ENCODE measurements at places on chromosomes 6 and 20.

DNA sequence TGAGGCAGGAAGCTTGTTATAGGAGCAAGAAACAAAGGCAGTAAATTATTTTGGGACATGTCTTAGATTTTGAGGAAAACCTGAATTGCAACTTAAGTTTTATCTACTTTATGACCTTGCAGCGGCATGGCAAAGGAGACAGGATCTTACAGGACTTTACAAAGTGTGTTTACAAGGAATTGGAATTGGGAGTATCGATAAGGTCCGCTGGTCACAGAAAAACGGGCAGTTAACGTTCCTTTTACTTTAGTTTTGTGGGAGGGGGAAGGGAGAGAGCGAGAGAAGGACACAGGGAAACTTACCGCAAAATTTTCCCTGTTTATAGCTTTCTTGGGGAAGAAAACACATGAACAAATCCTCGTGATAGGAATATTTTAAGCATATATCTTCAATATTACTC, 1607.2 kb downstream of the GRIK2 start:
- DNase-seq: no peak

GRCh38 chr6:161169035-161169434, 104.8 kb downstream of the AGPAT4 start:
- DNase-seq: no peak

DNA sequence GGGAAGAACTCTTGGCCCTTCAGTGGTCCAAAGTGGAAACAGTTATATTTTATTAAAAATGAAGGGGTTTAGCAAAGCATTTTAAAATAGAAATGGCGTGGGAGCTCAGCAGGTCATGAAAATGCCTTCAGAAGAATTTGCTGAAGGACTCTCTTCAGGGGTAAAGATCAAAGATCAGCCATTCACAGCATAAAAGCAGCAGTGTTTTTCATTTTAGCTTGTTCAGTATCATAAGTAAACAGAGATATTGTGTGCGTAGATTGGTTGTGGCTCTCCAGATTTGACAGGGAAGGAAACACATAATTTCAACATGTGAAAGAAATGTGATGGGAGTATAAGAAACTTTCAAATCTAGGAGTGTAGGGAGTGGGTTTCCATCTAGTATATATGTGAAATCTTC, 519.2 kb upstream of the MAP3K7 start:
- no peak for DNase-seq

DNA sequence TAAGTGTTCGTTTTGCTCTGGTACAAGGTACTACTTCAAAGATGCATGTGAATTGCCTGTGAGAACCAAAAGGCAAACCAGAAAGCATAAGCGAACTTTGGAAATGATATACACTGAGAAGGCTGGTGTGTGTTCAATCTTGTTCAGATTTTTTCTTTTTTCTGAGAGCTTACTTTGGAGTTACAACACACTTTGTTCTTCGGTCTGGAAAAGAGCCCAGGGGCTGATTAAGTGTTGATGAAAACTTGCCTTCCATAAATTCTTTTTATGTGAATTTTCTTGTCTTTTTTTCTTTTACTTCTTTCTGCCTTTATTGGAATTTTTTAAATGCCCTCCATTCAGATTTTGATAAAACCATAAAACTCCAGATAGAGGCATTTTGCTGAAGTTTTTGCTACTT, 395.1 kb upstream of the SASH1 start:
- no peak for DNase-seq

- no peak for DNase-seq
Observed at GRCh38 chr6:166025149-166025898, 142.3 kb downstream of the TBXT start.

DNA sequence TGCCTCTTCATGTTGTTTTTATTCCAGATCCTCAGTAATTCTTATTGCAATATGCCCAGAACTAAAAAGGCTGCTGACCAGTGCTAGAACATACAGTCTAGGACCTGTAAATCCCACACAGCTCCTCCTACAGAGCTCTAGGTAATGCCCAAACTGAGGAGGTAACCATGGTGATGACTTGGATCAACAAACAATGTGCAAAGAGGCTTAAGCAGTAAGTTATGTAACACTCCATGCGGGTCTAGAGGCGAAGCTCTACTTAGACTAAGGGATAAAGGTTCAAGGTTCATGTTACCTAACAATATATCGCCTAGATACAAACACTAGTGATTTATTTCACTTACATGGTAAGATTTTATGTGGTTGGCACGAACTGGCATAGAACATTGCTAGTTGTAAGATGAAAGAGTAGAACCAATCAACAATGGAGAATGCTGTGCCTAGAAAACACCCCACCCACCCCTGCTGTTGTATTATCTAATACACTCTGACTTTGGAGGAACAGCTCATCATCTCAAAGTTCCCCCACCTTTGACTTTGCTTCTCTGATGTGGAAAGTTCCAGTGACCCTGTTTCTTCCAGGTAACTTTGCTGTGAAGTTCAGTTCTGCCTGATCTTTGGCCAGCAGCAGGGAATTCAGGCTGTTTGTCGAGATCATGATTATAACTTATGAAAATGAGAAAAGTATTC, 242.4 kb downstream of the ALDH8A1 start:
- DNase-seq: peak; percentile 97

GRCh38 chr20:16821211-16822089, 73.3 kb downstream of the OTOR start:
- no peak for DNase-seq

DNA sequence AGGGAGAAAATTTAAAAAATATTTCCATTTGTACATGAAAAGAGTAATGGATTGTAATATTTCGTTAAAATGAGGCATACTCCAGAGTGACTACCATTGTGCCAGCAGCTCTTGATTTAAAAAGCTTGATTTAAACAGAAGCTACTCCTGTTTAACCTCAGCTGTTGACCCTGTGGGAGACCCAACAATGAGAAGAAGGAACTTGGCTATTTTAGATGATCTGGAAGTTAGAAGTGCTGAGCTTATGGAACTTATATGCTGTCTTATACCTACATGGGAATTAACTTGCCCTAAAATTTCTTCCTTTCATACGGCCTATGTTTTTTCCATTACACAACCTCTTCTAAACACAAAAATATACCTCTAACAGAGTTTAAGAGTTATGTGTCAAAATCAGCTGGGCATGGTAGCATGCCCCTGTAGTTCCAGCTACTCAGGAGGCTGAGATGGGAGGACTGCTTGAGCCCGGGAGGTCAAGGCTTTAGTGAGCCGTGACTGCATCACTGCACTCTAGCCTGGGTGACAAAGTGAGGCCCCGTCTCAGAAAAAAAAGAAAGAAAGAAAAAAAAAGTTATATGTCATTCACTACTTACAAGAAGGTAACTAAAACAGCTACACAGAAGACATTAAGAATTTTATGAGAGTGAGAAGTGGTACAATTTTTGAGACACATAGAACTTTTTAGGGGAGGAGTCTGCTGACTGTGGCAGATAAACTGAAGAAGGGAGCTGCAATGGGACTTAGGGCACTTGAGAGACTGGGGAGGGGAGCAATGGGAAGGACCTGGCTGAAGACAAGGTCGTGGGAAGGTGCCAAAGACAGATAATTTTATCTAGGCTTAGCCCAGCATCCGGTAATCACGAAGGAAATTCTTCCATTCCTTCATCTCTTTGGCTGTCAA, 139.9 kb downstream of the MYB start:
- no peak for DNase-seq

- DNase-seq: no peak
Observed at GRCh38 chr6:24865161-24865560, 66.4 kb upstream of the ARMH2 start.

DNA sequence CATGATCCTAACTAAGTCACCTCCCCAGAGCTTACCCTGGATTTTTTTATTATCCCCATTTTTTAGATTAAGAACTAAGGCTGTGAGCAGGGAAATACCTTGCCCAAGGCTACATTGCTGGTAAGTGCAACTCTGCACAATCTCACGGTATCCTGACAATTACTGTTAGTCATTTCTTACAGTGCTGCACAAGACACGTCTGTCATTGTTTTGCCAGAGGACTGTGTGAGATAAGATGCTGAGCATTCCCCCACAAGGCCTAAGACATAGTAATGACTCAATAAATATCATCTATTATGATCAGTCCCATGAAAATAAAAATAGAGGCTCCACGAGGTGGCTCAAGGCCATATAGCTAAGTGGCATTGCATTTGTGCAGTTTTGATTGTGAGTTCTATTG, 21.0 kb downstream of the PFDN4 start:
- no peak for DNase-seq

- no peak for DNase-seq
Observed at GRCh38 chr6:131469130-131469529, 103.9 kb upstream of the ARG1 start.

- no peak for DNase-seq
Observed at GRCh38 chr6:111096246-111096645, 8.9 kb downstream of the SLC16A10 start.

DNA sequence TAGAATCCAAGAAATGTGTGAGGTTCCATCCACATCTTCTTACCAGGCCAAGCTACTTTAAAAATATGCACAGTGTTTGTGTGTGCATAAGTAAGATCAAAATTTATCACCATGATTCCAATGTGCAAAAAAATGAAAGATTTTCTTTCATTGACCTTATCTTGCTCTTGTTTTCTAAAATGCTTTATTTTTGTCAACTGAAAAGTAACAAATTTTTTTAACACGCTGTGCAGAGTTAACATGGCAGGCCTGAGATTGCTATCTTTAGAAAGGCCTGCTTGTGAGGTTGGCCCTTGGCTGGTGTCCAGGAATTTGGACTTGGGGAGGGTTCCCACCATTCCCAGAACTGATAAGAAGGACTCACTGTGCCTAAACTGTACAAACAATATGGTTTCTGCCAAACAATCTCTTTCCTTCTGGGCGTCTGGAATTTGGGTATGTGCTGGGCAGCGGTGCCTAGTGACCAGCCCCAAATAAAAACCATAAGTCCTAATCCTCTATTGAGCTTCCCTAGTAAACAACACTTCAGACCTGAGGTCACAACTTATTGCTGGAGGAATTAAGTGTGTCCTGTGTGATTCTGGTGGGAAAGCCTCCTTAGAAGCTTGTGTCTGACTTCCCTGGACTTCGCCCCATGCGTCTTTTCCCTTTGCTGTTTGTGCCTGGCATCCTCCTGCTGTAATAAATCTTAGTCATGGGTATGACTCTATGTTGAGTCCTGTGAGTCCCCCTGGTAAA, 19.8 kb upstream of the MYLIP start:
- peak; percentile 84 for DNase-seq

DNA sequence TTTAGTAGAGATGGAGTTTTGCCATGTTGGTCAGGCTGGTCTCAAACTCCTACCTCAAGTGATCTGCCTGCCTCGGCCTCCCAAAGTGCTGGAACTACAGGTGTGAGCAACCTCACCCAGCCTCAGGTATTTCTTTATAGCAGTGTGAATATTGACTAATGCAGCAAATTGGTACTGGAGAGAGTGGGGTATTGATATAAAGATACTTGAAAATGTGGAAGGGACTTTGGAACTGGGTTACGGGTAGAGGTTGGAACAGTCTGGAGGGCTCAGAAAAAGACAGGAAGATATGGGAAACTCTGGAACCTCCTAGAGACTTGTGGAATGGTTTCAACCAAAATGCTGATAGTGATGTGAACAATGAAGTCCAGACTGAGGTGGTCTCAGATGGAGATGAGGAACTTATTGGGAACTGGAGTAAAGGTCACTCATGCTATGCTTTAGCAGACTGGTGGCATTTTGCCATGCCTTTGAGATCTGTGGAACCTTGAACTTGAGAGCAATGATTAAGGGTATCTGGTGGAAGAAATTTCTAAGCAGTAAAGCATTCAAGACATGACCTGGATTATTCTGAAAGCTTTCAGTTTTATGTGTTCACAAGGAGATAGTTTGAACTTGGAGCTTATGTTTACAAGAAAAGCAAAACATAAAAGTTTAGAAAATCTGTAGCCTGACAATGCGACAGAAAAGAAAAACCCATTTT, 127.2 kb downstream of the DTNBP1 start:
- no peak for DNase-seq

GRCh38 chr6:170187669-170188566, 103.0 kb downstream of the DLL1 start:
- DNase-seq: no peak

DNA sequence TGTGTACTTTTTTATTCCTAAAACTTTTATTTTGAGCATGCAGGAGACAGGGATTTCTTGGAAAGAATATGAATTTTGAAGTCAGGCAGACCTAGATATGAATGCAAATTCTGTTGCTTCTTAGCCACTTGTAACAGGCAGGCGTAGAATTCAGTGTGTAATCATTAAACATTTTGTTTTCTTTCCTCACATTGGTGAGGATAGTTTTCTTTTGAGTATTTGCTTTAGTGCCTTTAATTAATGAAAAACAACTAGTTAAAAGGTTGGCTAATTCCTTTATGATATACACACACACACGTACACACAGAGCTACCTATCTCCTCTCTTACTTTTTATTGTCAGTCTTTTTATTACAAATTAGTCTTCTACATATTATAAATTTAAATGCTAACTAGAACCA, 342.3 kb downstream of the CDKAL1 start:
- DNase-seq: no peak

- no peak for DNase-seq
Observed at GRCh38 chr6:26576929-26577719, 19.6 kb upstream of the ABT1 start.

GRCh38 chr6:27617046-27617687, 144.3 kb upstream of the ZNF184 start:
- DNase-seq: no peak

DNA sequence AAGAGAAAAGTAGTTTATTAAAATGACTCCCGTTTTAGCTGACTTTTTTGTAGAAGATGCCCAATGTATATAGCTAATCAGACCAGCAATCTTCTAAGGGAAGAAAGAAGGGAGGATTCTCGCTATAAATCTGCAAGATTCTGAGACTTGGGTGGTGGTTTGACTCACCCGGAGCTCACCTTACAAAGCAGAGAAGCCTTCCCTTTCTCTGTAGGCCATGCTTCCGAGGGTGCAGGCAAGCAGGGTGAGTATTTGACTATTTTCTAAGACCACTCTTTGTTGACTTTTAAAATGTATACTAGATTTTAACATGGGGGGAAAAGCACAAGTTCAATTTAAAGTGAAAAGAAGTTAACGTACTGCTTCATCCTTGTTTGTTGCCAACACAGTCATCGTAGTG, 2.7 kb downstream of the OLIG3 start:
- DNase-seq: no peak

- no peak for DNase-seq
Observed at GRCh38 chr20:47220161-47220582, 136.3 kb downstream of the ZMYND8 start.

DNA sequence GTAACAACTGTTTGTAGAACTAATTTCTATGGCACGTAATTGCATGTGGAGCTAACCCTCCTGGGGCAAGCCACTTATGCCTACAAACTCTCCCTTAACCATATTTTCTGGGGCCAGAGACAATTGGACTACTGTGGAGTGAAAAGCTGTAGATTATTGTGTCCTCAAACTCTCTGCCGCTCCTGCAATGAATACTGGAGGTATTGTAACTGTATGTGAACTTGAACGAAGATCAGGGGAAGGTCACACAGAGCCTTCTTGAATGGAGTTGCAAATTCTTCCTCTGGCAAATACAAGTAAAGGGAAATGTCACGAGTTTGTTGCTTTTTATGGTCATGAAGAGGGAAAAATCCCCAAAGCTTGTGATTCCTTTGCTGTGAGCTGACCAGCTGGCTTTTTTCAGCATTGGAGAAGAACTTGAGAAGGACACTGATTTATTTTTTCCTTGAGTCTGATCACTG, 18.2 kb downstream of the AKAP12 start:
- no peak for DNase-seq

Measured in retinal pigment epithelial cell (primary cell).